Suppressor macrophage (primary cell): ENCODE measurements at places on chromosomes 7 and 10.

GRCh38 chr10:69281507-69282413 is 3.5 kb downstream of the HK1 start:
- no peak for DNase-seq

GRCh38 chr7:2383543-2384274 is 19.7 kb upstream of the CHST12 start:
- DNase-seq, result no peak

DNA sequence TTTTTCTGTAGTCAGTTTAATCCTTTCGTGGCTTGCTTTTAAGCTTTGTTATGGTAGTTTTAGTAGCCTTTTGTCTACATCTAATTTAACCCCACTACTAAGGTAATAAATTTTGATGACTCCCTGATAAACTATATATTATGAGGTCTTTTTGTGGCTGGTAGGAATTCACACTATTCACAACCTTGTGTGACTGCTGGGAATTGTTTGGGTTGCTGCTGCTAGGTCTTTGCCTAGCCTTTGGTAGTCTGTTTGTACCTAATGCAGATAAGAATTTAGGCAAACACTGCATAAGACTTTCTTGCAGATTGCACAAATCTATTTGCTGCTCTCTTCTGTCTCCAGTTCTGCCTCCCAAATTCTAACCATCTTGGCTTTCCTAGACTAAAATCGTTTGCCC is 58.3 kb downstream of the SHOC2 start:
- DNase-seq, result no peak

DNA sequence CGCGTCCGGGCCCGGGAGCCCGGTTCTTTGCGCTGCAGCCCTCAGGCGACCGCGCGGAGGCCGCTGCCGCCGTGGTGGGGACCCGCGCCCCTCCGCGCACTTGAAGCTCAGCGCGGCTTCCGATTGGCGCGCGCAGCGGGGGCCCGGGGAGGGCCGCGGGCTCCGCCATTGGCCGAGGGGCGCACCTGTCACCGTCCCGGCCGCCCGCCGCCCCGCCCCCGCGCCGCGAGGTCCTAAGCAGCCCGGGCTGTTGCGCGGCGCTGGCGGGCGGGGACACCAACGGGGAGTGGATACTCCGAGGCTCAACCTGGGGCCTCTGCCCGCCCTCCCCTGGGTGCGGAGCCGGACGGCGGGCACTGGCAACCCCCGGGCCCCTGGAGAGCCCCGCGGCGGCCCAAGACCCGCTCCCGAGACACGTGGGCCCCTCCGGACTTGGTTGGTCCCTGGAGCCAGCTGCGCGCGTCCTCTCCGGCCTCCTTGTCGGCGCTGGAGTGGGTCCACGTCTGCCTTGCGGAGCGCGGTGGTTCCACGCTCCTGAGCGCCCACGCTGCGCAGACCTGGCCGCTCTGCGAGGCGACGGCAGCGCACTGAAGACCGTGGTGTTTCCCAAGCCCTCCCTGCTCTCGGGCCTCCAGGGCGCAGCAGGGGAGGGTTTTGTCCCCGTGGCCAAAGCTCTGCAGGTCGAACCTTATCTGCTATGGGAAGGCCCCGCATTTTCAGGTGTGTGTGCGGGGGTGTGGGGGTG is at the start of gene MNX1:
MNX1 (minus strand) TSS at position 76 of the 745 bp plus-strand sequence. CDS start 313 bp downstream, outside the sequence.
- no peak for DNase-seq

DNA sequence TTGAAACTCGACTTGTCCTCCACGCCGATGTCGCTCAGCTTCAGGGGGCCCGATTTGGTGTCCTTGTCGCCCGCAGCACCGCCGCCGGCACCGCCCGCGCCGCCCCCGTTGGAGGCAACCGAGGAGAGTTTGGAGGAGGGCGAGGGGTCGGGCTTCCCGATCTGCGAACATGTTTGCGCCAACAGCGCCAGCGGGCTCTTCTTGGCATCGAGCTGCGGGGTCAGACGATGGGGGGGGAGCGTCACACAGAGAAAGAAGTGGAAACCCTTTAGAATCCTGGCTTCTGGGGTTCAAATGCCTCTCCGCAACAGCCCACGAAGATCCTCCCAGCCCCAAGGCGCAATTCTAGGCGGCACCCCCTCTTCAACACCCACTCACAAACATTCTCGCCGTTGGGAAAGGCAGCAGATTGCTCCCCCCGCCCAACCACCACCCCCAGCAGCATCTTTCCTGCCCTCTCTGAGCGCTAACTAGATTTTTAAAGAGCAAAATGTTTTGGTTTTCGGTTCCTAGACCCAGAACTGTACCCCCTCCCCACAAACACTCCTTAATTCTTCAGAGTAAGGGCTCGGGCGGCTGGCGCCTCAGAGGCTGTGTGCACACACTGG is 1.3 kb downstream of the ZNF503 start:
- peak; percentile 17 for DNase-seq

GRCh38 chr7:75054744-75055143 is 18.9 kb downstream of the RCC1L start:
- no peak for DNase-seq
